Suprapubic skin (tissue), 4 donors: ENCODE measurements at places on chromosomes 6 and 20. TPM values are rescaled to one million over a fixed set of nuclear protein-coding genes. Genes with fewer than 3 reads are reported as not detected.

DNA sequence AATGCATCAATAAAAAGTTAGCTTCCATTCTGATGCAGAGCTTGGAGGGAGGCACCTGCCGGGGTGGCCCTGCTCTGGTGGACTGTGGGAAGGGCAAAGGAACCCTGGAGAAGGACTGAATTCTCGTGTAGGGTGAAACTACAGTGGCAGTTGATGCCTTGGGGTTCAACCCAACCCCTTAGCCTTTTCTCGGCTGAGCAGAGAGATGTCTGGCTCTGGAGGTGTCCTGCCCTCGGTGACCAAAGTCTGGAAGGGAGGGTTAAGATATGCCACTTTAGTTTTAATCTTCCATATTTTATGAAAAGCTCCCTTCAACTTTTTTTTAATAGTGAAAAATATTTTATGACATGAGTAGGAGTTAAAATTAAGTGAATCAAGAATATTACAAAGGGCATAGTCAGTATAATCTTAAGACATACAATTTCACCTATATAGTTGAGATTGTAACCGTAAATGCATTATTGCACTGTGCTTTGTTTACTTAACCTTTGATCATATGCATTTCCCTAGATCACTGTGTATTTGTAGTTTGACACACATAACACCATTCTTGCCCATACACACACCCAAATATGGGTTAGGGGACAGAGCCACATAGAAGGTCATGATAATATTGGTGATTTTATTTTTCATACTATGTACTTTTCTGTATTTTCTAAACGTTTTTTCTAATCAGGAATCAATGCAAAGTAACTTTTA, 179.6 kb downstream of the MCHR2 start:
- H3K27me3 ChIP-seq = no peaks in the 10 kb centered on the region
- no peak overlapping the region for H3K4me3 ChIP-seq
- no peaks in the 10 kb centered on the region for H3K4me1 ChIP-seq
- no peaks in the 10 kb centered on the region for H3K36me3 ChIP-seq

GRCh38 chr6:84017709-84018452, 15.7 kb upstream of the MRAP2 start:
- no peaks in the 10 kb centered on the region for H3K4me1 ChIP-seq
- H3K27ac ChIP-seq = no peak overlapping the region
- H3K27me3 ChIP-seq = peaks cover 4% of the 10 kb centered on the region
- no peak for DNase-seq
- H3K36me3 ChIP-seq = no peaks in the 10 kb centered on the region
- H3K4me3 ChIP-seq = no peak overlapping the region

GRCh38 chr6:10210052-10210451, 204.8 kb downstream of the TFAP2A start:
- no peaks in the 10 kb centered on the region for H3K36me3 ChIP-seq
- H3K27ac ChIP-seq = no peak overlapping the region
- H3K27me3 ChIP-seq = no peaks in the 10 kb centered on the region
- DNase-seq = no peak
- no peak overlapping the region for H3K4me3 ChIP-seq

- H3K36me3 ChIP-seq = peaks cover 20% of the 10 kb centered on the region
- H3K4me3 ChIP-seq = no peak overlapping the region
- H3K27me3 ChIP-seq = no peaks in the 10 kb centered on the region
- no peak overlapping the region for H3K27ac ChIP-seq
- H3K4me1 ChIP-seq = peaks cover 31% of the 10 kb centered on the region
These were observed 41.8 kb downstream of the TFEB start for GRCh38 chr6:41693281-41694240.

DNA sequence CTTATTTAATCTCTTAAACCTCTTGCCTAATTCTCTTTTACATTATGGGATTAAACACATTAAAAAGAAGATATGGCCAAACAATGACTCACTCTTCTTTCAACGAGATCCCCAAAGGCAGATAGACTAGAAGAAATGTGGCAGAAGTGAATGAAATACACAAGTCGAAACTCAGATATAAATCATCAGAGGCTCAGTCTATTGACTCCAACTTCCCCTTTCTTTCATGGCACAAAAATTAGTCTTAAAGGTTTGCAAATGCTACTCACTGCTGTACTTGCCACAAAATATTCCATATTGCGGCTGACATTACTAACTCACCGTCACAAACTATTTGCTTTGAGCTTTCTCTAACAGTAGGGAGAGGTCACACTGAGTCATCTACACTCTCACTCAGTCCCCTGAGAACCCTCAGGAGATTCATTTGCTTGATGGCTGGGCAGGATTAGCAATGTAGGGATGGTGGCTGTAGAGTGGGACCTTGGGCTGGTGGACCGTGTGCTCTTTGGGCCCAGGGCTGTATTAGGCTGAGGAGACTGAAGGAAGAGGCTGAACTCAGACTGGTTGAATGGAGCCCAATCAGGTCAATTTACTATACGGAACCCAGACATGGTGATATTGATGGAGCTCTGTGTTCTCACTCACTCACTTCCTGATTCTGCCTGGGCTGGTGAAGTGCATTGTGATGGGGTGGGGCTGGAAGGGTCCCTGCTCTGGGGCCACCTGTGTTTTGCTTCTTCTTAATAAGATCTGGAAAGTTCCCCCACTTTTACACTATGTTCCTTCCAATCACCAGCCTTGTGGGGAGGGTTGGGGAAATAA, 42.8 kb upstream of the UBR2 start:
- no peaks in the 10 kb centered on the region for H3K36me3 ChIP-seq
- no peaks in the 10 kb centered on the region for H3K4me1 ChIP-seq
- H3K27me3 ChIP-seq = no peaks in the 10 kb centered on the region
- H3K4me3 ChIP-seq = no peak overlapping the region

DNA sequence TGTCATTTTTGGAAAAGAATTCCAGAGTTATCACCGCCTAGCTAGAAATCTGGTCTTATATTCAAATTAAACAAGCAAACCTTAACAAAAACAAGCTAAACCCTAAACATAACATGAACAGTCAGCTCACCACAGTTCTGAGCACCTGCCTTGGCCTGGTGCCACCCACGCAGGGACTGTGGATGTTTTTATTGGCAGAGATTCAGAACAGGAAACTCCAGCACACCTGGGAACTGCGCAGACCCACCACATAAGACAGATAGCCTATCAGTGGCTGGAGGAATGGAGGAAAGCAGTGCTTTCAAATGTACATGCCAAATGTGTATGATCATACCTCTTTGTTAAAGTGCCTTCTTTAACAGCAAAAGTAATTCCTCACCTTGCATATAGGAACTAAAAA, 8.9 kb downstream of the SLC16A10 start:
- peaks cover 4% of the 10 kb centered on the region for H3K4me1 ChIP-seq
- H3K4me3 ChIP-seq = no peak overlapping the region
- H3K27ac ChIP-seq = no peak overlapping the region
- DNase-seq = no peak
- H3K36me3 ChIP-seq = no peaks in the 10 kb centered on the region
- no peaks in the 10 kb centered on the region for H3K27me3 ChIP-seq

GRCh38 chr20:38283236-38283635, 20.7 kb upstream of the BPI start:
- H3K4me1 ChIP-seq = no peaks in the 10 kb centered on the region
- H3K27ac ChIP-seq = no peak overlapping the region
- no peak overlapping the region for H3K4me3 ChIP-seq
- DNase-seq = no peak

DNA sequence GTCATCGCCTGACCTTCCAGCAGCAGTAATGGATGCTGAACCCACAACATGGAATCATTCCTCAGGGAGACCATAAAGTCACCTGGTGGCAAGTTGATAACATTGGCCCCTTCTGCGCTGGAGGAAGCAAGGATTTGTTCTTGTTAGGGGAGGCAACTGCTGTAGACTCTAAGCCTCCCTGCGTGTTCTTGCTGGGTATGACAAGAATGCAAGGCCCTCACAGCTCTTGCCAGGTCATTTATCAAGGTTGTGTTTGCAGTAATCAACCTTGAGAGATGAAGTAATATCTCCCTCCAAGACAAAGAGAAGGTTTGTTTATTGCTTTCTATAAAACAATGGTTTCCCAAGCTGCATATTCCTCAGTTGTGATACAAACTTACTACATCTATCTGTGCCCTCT, 80.9 kb downstream of the PERP start:
- peaks cover 27% of the 10 kb centered on the region for H3K4me1 ChIP-seq
- H3K27ac ChIP-seq = peak overlapping the region; percentile 86
- DNase-seq = no peak
- no peak overlapping the region for H3K4me3 ChIP-seq
- H3K27me3 ChIP-seq = no peaks in the 10 kb centered on the region
- no peaks in the 10 kb centered on the region for H3K36me3 ChIP-seq

DNA sequence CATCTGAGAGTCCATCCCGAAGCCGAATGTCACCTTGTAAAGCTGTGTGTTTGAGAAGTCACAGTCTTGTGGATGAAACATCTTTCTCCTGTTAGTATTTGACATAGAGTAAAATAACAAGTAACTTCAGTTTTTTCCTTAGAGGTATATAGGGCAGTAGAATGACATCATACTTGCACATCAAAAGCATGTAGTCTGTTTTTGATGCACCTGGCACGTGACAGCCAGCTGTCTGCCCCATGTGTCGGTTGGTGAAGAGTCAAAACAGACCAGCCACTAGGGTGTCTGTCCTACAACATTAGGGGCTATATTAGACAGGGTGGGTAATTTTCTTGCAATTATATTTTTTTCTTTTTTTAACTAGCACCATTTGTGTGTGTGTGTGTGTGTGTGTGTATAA, 70.2 kb downstream of the SNX9 start:
- no peak overlapping the region for H3K4me3 ChIP-seq
- H3K4me1 ChIP-seq = no peaks in the 10 kb centered on the region
- no peaks in the 10 kb centered on the region for H3K27me3 ChIP-seq
- no peak overlapping the region for H3K27ac ChIP-seq
- DNase-seq = no peak
- H3K36me3 ChIP-seq = peaks cover 27% of the 10 kb centered on the region

- H3K27ac ChIP-seq = no peak overlapping the region
- H3K27me3 ChIP-seq = no peaks in the 10 kb centered on the region
- H3K4me3 ChIP-seq = no peak overlapping the region
These were observed 11.1 kb downstream of the REV3L start for GRCh38 chr6:111471958-111472357.

UBR2 gene
- total RNA-seq = 37.9 TPM

EHMT2 gene
- total RNA-seq = 38.7 TPM

FILIP1 gene
- total RNA-seq = 2.3 TPM

NQO2 gene
- total RNA-seq = 40.4 TPM

ROS1 gene
- 0.81 TPM for total RNA-seq

TPMT gene
- 14.4 TPM for total RNA-seq
